ENCODE measurements at places on chromosomes 5 and 9.

DNA sequence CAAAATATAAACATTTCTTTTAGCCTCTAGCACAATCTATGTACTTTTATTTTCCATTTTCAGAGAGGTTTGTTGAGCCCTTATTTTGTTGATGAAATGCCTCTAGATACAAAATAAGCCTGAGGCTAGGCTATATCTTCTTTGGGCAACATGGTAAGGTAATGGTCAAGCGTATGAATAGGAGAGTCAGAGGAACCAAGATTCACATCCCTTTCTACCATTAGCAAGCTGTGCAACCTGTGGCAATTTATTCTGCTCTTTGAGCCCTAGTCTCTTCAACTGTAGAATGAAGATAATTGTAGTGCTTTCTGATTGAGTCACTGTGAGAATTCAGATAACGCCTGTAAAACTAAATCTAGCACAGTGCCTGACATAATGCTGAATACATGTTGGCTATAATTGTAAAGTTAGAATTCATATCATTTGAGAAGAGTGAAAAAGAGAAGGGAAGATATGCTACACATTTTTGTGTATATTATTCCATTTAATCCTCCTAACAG, 412.5 kb downstream of the CCDC171 start:
- DNase-seq = no peak

DNA sequence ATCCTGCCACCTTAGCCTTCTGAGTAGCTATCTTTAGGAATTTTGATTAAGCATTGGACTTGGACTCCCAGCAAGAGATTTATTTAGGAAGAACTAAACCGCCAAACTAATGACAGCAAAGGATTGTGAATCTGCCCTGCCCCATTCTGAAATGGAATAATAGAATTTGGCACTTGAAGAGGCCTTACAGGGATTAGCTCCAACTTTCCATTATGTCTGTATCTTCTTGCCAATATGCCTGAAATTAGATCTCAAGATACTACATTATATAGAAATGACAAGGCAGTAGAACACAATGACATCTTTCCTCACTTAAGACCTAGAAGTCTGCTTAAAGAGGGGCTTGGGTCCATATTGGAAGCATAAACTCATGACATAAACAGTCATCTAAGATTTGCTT, 77.0 kb upstream of the DPYSL3 start:
- DNase-seq = no peak

DNA sequence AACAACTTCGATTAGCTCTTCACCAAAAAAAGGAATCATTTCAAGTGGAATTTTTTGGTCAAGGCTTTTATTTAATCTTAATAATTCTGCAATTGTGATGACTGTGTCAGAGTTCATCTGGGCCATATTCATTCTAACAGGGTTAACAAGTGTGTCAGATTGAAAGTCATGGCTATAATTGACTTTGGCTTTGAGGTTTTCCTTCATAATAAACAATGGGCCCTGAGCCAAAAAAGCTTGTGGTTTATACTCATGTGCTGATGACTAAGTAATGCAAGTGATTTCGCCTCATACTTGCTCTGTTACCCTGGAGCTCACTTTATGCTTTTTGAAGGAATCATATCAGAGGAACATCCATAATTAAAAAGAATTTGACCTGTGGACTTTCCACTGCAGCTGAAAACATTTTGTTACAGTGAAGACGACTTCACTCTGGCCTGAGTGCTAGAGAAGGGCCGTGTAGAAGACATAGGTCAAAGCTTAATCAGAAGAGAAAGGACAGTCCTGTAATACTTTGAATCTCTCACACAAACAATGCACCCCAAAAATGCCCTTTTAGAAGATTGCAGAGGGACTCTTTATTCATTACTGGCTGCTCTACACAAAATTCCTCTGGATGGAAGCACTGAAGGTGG, 101.7 kb downstream of the GDNF start:
- peak; percentile 45 for DNase-seq

DNA sequence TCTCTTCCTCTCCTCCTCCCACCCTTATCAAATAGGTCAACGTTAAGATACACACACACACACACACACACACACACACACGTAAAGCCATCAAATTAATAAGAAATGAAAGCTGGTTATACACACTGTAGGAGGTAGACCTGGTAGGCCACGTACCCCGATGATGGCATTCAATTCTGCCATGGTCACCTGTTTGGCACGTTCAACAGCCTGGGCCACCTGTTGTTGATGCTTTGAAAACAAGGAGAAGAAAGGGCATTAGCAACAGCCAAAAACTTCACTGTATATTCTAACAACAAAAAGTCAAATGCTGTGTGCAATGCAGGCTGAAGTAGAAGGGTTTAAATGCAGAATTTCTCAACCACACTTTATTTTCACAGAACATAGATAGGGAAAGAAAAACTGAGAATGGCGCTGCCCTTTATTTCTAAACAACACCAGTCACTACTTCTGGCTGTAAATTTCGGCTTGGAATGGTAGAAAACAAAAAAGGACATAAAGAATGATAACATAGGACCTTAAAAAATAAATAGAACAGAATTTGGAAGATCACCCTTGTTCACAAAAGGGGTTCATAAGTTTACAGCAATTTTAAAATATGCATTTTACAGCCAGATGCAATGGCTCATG, 37.2 kb downstream of the TLE1 start:
- no peak for DNase-seq

DNA sequence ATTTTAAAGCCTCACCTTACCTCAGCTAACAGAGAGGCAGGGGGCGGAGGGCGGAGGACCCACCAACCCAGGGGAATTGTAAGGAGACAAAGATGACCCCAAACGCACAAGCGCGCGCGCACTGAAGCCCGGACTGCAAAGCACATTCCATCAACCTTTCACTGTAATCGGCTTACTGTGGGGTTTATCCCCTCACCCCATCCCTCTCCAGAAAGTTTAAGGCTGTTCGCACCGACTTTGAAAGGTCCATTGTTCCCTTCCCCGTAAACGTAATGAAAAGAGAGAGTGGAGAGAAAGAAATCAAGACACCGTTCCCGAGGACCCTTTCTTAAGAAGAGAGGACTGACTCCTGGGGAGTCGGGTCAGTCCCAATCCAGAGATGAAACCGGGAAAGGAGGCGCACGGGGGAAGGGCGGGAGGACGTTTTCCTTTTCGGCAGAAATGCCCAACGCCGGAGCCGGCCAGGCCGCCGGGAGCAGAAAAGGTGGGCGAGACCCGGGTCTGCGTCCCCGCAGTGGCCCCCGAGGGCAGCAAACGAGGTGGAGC, 464 bp downstream of the CEMIP2 start:
- DNase-seq = peak; percentile 88

GRCh38 chr9:96150324-96151227, 151.4 kb downstream of the HSD17B3 start:
- DNase-seq = no peak

DNA sequence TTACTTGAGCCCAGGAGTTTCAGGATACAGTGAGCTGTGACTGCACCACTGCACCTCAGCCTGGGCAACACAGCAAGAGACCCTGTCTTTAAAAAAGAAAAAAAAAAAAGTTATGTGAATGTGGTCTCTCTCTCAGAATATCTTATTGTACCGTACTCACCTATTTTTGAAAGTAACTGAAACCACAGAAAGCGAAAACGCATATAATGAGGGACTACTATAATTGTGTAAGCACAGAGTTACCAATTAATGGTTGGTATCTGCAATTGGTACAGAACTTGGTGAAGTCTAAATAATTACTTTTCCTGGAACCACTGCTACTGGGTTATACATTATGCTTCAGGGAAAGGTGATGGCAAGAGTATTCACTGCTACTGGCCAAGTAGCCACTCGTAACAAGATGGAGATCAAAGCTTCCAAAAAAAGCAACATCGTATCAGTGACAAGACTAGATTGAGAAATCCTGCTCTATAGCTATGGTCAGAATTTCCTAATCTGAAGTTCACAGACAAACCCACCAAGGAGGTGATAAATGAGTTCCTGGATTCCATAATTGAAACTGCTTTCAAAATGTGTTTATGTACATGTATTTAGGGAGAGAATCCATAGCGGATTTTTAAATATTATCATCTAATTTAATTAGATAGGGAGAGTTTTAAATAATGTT, 82.7 kb downstream of the NR6A1 start:
- DNase-seq = no peak

GRCh38 chr5:110738503-110738811, 350 bp upstream of the SLC25A46 start:
- no peak for DNase-seq

- DNase-seq = no peak
Observed at GRCh38 chr9:77763566-77763965, 115.4 kb upstream of the GNA14 start.

GRCh38 chr5:108381350-108381953, 446 bp downstream of the FBXL17 start:
- peak; percentile 95 for DNase-seq

- DNase-seq = peak; percentile 95
Observed at GRCh38 chr9:135500525-135501260, at the start of gene MRPS2. Gene MRPS2 (plus strand): TSS chr9:135500682. CDS start chr9:135500711, 29 bp downstream.

DNA sequence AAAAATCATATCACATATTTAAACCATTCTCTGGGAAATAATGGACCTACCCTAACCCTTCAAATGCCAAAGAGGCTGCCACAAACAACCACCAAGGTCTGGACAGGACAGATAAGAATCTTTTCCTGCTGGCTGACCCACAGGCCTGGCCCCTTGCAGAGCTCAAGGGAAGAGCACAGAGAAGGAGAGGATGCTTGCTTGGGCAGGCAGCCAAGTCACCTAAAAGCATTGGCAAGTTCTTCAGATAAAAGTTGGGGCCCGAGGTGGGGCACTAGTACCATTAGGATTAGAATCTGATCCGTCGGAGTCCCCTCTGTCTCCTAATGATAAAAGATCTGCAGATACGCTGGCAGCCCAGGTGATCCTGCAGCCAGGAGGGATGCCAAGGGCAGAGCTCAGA, 176.6 kb downstream of the GABBR2 start:
- no peak for DNase-seq

GRCh38 chr9:16030528-16031185, 477.8 kb downstream of the CCDC171 start:
- no peak for DNase-seq

DNA sequence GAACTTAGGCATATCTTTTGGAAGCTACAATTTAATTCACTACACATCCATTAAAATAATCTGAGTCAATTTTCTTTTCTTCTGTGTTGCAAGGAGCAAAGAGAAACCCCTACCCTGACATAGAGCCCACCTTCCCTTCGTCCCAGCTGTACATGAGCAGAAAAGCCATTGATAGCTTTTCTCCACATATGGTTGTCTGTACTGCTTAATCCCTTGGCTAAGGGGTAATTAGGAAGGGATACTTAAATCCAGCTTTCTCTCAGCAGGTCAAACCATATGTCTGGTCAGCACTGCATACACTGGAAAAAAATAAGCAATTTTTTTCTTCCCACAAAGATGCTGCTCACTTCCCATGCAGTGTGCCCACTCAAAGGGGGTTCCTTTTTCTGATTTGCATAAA, 94.7 kb upstream of the RAD23B start:
- DNase-seq = peak; percentile 16

DNA sequence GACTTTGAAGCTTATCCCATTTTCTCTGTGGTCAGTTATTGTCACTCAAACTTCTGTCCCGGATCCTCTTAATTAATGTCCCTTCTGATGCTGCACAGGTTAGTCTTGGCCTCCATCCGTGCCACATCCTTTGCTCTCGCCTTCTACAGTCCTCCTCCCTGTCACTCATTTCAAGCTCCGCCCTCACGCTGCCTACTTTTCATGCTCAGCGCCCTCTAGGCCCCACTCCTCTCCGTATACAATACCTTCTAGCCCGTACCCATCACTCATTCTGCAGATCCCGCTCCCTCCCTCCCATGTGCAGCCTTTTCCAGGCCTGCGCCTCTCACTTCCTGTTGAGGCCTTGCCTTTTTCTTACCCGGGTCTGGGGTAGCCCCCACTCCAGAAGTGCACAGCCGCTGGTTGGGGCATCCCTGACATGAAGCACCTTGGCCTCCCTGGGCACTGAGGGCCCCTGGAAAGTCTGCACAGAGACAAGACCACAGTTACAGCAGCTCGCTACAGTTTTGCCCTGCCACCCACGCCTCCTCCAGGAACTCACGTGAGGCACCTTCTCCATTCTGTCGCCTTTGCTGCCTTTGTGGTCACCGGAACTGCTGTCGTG, 88.5 kb upstream of the SLC25A48 start:
- DNase-seq = no peak

DNA sequence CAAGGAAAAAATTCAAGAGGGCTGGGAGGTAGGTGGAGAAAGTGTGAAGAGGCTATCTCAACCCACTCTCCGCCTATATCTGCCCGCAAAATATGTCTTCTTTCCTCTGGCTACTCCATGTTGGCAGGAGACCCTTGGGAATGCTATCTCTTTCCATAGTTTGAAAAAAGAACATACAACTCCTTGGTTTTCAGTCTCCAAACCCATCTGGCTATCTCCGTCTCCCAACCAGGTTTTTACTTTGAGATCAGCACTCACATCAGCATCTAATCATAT, 109.9 kb upstream of the IFNE start:
- DNase-seq = no peak

- DNase-seq = no peak
Observed at GRCh38 chr5:142263346-142263745, 61.5 kb downstream of the SPRY4 start.

- DNase-seq = no peak
Observed at GRCh38 chr5:58455480-58455879, 4.4 kb downstream of the PLK2 start.

DNA sequence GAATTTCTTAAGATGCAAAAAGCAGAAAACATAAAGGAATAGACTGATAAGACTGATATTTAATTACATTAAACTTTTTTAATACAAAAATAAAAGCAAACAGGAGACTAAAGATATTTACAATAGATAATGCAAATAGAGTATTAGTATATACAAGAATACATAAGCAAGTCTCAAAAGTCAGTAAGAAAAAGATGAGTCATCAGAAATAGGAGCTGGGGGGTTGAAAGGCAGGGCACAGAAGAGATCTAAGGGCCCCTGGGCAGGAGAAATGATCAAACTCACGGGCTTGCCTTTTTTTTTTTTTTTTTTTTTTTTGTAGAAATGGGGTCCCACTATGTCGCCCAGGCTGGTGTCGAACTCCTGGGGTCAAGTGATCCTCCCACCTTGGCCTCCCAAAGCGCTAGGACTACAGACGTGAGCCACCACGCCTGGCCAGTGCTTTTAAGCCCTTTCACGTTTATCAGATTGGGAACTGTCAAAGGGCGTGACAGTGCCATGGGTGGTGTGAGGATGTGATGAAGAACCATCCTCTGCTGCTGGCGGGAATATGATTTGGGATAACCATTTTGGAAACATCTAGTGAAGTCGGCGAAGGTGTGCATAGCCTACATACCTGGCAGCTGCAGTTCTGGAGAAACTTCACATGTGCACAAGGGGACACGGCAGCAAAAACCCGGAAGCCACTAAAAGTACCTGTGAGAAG, 126.1 kb downstream of the CACNA1B start:
- no peak for DNase-seq

GRCh38 chr5:54738118-54738972, 220.8 kb downstream of the SNX18 start:
- DNase-seq = no peak

All from eye (tissue), 1 donor.